ENCODE measurements at places on chromosomes 5 and 9.

DNA sequence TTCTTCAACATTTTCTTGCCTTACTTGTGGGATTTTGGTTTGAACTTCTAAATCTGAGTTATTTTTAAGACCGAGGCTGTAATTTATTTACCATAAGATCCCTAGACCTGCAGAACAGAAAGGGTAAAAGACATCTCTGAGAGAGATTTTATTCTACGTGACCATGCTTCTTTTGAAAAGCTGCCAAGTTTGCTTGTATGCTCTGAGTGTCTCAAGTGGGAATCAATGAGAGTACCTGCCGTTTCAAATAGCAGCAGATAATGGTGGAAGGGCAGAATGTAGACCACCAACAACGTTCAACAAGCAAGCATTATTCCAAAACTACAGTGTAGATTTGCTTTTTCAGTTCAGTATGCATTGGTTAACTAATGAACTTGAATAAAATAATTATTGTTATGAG is 108.6 kb upstream of the MINAR2 start:
- no peak for DNase-seq

GRCh38 chr5:59485629-59486439 is 407.7 kb downstream of the PDE4D start:
- DNase-seq, result no peak

DNA sequence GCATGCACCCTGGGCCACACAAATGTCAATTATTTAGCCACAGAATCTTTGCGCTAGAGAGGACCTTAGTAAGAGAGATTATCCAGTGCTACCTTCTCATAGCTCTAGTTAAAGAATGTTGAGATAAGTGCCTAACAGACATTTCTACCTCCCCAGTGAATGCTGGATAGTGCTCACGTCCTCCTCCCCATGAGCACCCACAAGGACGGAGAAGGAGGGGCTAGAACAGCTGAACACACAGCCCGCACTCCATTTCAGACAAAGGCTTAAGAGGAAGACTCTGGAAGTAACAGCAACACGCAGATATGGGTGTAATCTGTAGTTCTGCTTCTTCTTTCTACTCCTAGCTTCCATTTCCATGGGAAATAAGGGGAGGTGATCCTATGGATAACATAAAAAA is 120.5 kb downstream of the FEM1C start:
- no peak for DNase-seq

DNA sequence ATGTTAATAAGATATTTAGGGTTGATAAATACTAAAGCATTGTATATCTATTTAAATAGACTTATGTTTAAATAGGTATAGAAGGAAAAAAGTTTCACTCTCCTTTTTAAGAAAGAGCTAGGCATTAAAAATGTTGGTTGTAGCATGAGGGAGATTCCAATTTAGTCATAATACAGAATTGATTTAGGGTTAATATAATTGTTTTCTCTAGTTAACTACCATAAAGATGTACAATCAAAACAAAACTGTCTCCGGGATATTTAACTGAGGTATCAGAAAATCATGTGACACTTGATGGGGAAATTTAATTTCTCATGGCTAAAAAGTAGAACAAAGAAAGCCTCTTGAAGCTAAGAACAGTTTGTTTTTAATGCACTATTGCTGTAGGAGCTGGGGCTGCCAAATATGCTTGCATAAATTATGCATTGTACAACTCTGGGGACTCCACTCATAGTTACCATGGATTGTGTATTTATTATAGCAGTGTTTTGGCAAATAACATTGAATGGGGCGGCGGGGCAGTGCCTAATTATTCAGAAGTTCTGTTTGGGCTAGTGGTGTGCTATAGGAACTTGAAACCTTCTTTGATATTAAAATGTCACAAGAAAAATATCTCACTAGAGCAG is 44.2 kb downstream of the SMC2 start:
- DNase-seq, result no peak

DNA sequence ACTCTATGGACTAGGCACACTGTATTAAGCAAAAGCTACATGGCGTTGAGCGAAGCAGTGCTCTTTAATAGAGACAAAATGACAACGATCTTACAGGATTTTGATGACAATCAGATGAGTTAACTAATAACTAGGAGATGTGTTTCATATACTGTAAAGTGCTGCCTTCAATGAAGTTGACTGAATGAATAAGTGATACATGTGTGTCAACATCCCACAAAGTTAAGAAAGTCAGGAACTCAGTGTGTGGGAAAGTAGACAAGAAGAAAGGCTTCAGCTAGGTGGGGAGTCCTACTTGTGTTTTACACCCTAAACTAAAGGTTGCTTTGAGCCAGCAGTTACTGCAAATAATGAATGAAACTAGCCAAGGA is 79.6 kb downstream of the PAPPA start:
- DNase-seq, result no peak

DNA sequence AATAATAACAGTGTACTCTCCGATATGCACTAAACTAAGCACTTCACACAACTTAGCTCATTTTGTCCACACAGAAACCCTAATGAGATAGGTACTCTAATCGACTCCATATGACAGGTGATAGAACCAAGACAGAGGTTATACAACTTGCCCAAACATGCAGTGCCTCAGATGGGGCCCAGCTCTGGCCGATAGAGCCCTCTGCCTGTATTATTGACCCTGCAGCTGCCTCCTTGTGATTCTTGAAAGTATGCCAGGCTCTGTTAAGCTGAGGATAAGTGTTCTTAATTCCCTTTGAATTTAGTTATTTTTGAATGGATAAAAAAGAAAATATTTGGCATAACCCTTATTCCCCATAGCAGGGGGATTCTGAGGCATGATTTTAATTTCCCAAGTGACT is 78.5 kb downstream of the HMHB1 start:
- no peak for DNase-seq

- DNase-seq, result no peak
Observed at GRCh38 chr5:5685737-5686136, 263.3 kb downstream of the ICE1 start.

DNA sequence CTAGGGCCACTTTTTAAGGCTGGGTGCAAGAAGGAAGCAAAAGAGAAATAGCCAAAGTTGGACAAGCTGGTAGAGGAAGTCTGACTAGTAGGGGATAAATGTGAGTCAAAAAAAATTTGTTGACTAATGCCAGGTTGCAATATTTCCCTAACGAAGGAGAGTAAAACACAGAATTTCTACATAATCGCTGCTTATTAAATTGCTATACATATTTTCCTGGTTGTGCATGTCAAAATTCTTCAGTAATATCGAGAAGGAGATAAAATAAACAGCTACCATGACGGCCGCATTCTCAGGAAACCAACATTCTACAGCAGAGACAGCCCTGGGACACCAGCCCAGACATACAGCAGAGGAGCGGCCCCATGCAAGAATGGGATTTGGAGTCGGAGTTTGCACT is 148.3 kb downstream of the ESM1 start:
- no peak for DNase-seq
